ENCODE measurements at places on chromosomes 16 and 17. TPM values are rescaled to one million over a fixed set of nuclear protein-coding genes. Genes with fewer than 3 reads are reported as not detected.

BCAR1 gene
- total RNA-seq, result 33.5 TPM

NHLRC4 gene
- total RNA-seq, result 0.32 TPM

TP53TG3F gene
- total RNA-seq, result not detected

CD300E gene
- 0.24 TPM for total RNA-seq

VTN gene
- total RNA-seq, result 4.2 TPM

GRAPL gene
- total RNA-seq, result not detected

GAST gene
- total RNA-seq, result not detected

TM4SF5 gene
- total RNA-seq, result not detected

LHX1 gene
- total RNA-seq, result not detected

GRCh38 chr16:58733671-58734458, at the start of gene GOT2:
Gene GOT2, minus strand, starts transcription at chr16:58734316. Its CDS starts 88 bp downstream, at chr16:58734228.
- no peaks in the 10 kb centered on the region for H3K27me3 ChIP-seq
- peak within 1 kb of the TSS; percentile 95 for H3K4me3 ChIP-seq
- H3K27ac ChIP-seq, result peak within 1 kb of the TSS; percentile 62
- DNase-seq, result peak; percentile 79
- peaks cover 31% of the 10 kb centered on the region for H3K4me1 ChIP-seq
- no peaks in the 10 kb centered on the region for H3K36me3 ChIP-seq

- no peaks in the 10 kb centered on the region for H3K27me3 ChIP-seq
- no peak overlapping the region for H3K27ac ChIP-seq
- H3K4me3 ChIP-seq, result no peak overlapping the region
These were observed 114.5 kb upstream of the C17orf78 start for GRCh38 chr17:37261286-37261685.

DNA sequence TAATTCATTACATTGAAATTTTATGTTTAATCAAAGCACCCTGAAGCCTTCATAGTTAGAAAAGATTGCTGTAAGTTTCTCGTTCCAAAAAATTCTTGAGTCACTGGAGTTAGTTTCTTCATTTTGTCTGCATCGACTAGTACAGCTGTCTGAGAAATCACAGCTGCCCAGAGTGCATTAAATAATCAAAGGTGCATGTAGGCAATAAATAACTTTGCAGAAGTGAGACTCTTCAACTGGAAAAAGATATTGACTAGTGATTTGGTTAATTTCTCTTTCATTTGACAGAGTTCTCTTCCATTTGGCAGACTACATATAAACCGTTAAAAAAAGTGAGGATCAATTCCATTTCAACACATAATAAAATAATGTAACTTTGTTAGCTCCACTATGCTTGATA, 234.0 kb downstream of the CNTNAP4 start:
- H3K4me3 ChIP-seq, result no peak overlapping the region
- no peaks in the 10 kb centered on the region for H3K36me3 ChIP-seq
- no peak for DNase-seq

- peak overlapping the region; percentile 75 for H3K27ac ChIP-seq
- no peak overlapping the region for H3K4me3 ChIP-seq
- no peaks in the 10 kb centered on the region for H3K36me3 ChIP-seq
- H3K4me1 ChIP-seq, result peaks cover 14% of the 10 kb centered on the region
- H3K27me3 ChIP-seq, result no peaks in the 10 kb centered on the region
These were observed 59.6 kb downstream of the MAP2K6 start for GRCh38 chr17:69473841-69474831.

GRCh38 chr17:9878356-9878755, 26.7 kb downstream of the RCVRN start:
- no peaks in the 10 kb centered on the region for H3K36me3 ChIP-seq
- DNase-seq, result no peak
- H3K27me3 ChIP-seq, result no peaks in the 10 kb centered on the region
- no peaks in the 10 kb centered on the region for H3K4me1 ChIP-seq
- H3K4me3 ChIP-seq, result no peak overlapping the region

DNA sequence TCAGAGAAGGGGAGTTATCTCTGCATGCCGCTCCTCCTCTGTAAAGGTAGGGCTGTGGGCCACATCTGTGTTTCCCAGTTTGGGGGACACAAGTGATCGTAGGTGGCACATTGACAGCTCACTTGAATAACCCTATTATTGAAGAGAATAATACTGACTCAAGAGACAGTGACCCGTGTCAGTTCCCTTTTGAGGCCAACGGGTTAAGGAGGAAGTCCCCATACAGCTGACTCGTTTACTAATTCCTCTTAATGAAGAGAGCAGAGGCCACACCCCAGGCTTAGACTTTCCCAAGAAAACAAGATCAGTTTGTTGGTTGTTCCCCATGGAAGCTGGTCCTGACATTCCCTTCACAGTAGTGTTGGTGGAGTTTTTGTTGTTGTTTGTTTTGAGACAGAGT, 33.0 kb downstream of the IL4R start:
- H3K4me1 ChIP-seq, result no peaks in the 10 kb centered on the region
- no peak overlapping the region for H3K4me3 ChIP-seq
- H3K27ac ChIP-seq, result no peak overlapping the region
- H3K27me3 ChIP-seq, result no peaks in the 10 kb centered on the region
- H3K36me3 ChIP-seq, result peaks cover 87% of the 10 kb centered on the region
- no peak for DNase-seq

- H3K4me3 ChIP-seq, result no peak overlapping the region
- H3K27ac ChIP-seq, result peak overlapping the region; percentile 85
- no peak for DNase-seq
- H3K4me1 ChIP-seq, result peaks cover 13% of the 10 kb centered on the region
- H3K27me3 ChIP-seq, result no peaks in the 10 kb centered on the region
These were observed 144.4 kb downstream of the ZNF18 start for GRCh38 chr17:11852912-11853311.

DNA sequence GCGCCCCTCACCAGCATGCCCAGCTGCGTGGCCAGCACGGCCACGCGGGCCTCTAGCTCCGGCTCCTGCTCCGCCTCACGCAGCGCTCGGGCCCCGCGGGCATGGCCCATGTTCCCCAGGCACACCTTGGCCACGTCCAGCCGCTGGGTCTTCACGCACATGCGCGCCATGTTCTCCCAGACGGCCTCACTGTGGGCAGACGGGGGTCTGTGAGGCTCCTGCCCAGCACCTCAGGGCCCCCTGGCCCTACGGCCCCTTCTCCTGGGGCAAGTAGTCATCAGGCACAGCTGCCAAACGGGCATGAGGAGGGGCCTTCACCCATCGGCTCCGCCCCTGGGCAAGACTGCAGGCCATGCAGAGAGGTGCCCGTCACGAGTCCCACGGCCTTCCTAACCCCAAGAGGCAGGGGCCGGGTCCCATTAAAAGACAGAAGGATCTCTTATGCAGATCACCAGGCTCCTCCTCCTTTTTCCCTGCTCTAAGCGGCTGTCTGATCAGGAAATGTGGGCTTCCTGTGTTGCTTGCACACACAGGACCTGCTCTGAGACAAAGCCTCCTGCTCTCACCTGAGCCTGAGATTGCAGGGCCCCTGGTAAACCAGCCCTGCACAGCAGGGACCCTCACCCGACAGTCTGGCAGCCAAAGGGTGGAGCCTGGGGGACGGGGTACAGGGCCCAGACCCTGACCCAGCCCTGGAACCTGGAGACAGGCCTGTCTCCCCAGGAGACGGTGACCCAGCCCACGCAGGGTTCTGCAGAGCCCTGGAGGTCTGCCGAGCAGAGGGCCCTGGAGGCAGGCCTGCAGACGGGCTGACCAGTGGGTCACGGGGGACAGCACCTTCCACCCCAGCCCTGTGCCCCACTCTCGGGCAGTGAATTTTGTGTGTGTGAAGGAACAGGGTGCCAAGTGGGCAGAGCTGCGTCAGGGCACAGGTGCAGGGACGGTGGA, 6.6 kb upstream of the TMEM204 start:
- H3K4me1 ChIP-seq, result peaks cover 45% of the 10 kb centered on the region
- no peak overlapping the region for H3K27ac ChIP-seq
- peaks cover 17% of the 10 kb centered on the region for H3K36me3 ChIP-seq
- no peak for DNase-seq

DNA sequence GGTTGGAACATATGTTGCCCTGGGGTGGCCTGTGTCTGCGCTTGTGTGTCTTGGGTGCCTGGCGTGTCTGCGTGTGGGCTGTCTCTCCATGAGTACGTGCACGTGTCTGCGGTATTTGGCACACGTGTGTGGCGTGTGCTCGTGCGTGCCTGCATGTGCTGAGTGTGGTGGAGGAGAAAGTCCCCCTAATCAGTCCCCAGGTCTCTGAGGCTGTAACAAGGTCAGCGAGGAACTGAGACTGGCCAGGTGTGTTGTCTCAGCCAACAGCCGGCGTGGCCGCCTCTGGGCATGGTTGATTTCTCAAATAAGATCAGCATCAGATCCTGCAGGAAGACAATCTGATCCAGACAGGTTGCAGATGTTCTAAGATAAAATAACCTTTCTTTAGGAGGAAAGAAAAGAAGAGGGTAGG, 3.5 kb upstream of the CPNE7 start:
- no peak overlapping the region for H3K4me3 ChIP-seq
- H3K36me3 ChIP-seq, result no peaks in the 10 kb centered on the region
- no peak for DNase-seq
- H3K27me3 ChIP-seq, result peaks cover 53% of the 10 kb centered on the region
- peaks cover 30% of the 10 kb centered on the region for H3K4me1 ChIP-seq
- no peak overlapping the region for H3K27ac ChIP-seq

DNA sequence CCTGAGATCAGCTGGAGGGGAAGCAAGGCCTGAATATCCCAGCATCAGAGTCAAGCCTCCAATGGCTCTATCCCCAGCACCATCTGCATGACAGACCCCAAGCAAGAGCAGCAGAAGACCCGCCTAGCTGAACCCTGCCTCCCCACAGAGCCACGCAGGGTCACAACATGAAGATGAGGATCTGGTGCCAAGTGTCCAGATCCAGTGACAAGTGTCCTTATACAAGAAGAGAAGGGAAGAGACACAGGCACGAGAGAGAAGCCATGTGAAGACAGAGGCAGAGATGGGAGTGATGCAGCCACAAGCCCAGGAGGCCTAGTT, 28.9 kb downstream of the TNFRSF13B start:
- no peak overlapping the region for H3K27ac ChIP-seq
- H3K27me3 ChIP-seq, result peaks cover 20% of the 10 kb centered on the region
- H3K4me1 ChIP-seq, result no peaks in the 10 kb centered on the region
- no peak overlapping the region for H3K4me3 ChIP-seq
- H3K36me3 ChIP-seq, result no peaks in the 10 kb centered on the region

DNA sequence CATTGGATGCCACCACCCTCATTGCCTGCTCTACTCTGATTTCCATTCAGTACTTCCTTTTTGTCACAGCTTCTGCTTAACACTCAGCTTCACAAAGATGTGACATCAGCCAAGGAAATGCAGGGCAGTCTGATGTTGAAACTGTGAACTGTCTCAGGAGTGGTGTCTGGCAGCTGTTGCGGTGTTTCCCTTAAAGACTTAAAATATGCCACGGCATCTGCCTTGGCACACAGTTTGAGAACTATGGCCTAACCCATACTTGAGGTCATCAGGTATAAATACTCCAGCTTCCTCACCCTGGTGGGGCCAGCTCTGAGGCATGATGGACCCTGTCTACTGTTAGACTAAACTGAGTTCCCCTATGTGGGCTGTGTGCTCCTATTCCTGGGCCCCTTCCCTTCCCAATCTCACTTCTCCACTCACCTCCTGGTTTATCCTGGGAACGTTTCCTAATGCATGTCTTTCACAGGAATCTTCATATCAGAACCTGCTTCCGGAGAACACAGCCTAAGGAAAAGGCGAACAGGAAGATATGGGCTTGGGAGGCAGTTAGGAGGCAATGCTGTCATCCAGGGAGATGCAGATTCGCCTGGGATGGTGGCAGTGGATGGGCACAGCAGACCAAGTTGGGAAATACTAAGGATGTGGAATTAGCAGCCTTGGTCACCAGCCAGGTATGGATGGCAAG, 96.5 kb downstream of the WSCD1 start:
- H3K36me3 ChIP-seq, result no peaks in the 10 kb centered on the region
- no peak overlapping the region for H3K4me3 ChIP-seq
- no peak overlapping the region for H3K27ac ChIP-seq
- DNase-seq, result no peak

DNA sequence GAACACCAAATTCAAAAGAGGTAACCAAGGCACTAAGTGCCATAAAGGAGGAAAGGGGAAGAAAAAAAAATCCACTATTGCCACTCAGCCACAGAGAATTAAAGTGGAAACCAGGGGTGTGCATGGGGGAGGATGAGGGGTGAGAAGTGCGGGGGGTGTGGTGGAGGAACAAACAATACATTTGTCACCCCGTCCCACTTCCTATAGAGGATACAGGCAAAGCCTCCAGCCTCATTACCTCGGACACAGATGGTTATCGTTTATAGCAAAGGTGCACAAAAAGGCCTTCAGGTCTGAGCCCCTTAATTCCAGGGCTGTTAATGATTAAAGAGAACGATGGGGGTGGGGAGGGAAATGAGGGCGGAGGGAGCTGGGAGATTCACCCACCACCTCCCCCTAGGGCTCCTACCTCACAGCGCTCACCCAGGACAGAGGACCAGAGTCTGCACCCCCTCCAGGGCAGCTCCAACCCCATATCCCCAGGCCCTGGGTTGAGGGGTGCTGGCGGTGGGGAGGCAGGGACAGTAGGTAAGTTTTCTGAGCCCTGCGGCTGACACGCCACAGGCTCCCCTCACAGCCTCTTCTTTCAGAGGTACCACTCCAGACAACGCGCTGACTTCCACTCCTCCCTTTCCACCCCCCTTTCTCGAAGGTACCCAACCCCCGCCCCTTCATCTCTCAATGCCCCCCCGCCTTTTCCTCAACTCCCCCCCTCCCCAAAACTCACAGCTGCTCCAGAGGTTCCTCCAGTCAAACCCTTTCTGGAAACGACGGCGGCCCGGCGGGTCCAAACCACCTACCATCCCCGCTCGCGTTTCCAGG, 470 bp downstream of the DCUN1D3 start:
- peak; percentile 80 for DNase-seq
- H3K27me3 ChIP-seq, result no peaks in the 10 kb centered on the region
- peaks cover 13% of the 10 kb centered on the region for H3K36me3 ChIP-seq
- H3K4me3 ChIP-seq, result peak overlapping the region; percentile 61

- no peaks in the 10 kb centered on the region for H3K27me3 ChIP-seq
- no peak for DNase-seq
- no peaks in the 10 kb centered on the region for H3K36me3 ChIP-seq
These were observed 4.6 kb upstream of the ADCY7 start for GRCh38 chr16:50261707-50262235.

DNA sequence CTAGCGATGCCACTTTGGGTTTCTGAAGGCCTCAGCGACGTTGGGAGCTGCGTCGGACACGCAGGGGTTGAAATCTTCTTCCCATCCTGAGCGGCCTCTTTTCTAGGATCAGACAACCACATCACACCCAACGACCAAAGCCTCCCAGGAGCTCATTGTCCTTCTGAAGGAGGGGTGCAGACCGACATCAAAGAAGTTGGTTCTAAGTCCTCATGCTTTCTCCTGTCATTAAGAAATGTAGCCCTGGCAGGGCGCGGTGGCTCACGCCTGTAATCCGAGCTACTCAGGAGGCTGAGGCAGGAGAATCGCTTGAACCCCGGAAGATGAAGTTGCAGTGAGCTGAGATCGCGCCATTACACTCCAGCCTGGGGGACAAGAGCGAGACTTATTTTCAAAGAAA, 1681.9 kb downstream of the TP53TG3F start:
- H3K36me3 ChIP-seq, result no peaks in the 10 kb centered on the region
- H3K4me3 ChIP-seq, result no peak overlapping the region
- no peaks in the 10 kb centered on the region for H3K27me3 ChIP-seq
- DNase-seq, result no peak
- H3K4me1 ChIP-seq, result no peaks in the 10 kb centered on the region

GRCh38 chr17:65142247-65142646, 5.1 kb downstream of the RGS9 start:
- H3K4me1 ChIP-seq, result peaks cover 5% of the 10 kb centered on the region
- peaks cover 29% of the 10 kb centered on the region for H3K27me3 ChIP-seq
- H3K27ac ChIP-seq, result no peak overlapping the region
- DNase-seq, result no peak

- no peaks in the 10 kb centered on the region for H3K36me3 ChIP-seq
- H3K4me3 ChIP-seq, result no peak overlapping the region
- H3K4me1 ChIP-seq, result peaks cover 15% of the 10 kb centered on the region
These were observed 43.5 kb downstream of the GRB7 start for GRCh38 chr17:39781031-39781860.
